ENCODE measurements at places on chromosomes 11 and 22. TPM values are rescaled to one million over a fixed set of nuclear protein-coding genes. Genes with fewer than 3 reads are reported as not detected.

The MPST gene
- 27.6 TPM for total RNA-seq

The PTPN5 gene
- total RNA-seq, result not detected

The GPHA2 gene
- not detected for total RNA-seq

The TANGO2 gene
- 50.5 TPM for total RNA-seq

The CECR2 gene
- total RNA-seq, result not detected

The TRABD gene
- total RNA-seq, result 71.0 TPM

The KDELR3 gene
- 0.92 TPM for total RNA-seq

The OAF gene
- 1.1 TPM for total RNA-seq

The C11orf16 gene
- not detected for total RNA-seq

The OR52E8 gene
- total RNA-seq, result not detected

The TMPRSS4 gene
- 0.19 TPM for total RNA-seq

The INCENP gene
- total RNA-seq, result 74.4 TPM

The MS4A3 gene
- not detected for total RNA-seq

The CENATAC gene
- total RNA-seq, result 53.4 TPM

The PEX26 gene
- 44.6 TPM for total RNA-seq

The OR8G1 gene
- not detected for total RNA-seq

The KRTAP5-9 gene
- not detected for total RNA-seq

The SMC1B gene
- 0.14 TPM for total RNA-seq

The CNGA4 gene
- total RNA-seq, result not detected

The PRR33 gene
- not detected for total RNA-seq

The ALDH3B2 gene
- not detected for total RNA-seq

The CARD10 gene
- 0.53 TPM for total RNA-seq

The APOBEC3B gene
- total RNA-seq, result 0.64 TPM

The OR5A1 gene
- total RNA-seq, result not detected

The SCGB1A1 gene
- total RNA-seq, result not detected

The DDX25 gene
- not detected for total RNA-seq

The DRD2 gene
- total RNA-seq, result not detected
